Stimulated activated CD4-positive, alpha-beta T cell treated with anti-CD3 and anti-CD28 coated beads, Interleukin-1b, Interleukin-23, amount 100 ng/mL, for 1 hour (primary cell): ENCODE measurements at places on chromosomes 4 and X.

DNA sequence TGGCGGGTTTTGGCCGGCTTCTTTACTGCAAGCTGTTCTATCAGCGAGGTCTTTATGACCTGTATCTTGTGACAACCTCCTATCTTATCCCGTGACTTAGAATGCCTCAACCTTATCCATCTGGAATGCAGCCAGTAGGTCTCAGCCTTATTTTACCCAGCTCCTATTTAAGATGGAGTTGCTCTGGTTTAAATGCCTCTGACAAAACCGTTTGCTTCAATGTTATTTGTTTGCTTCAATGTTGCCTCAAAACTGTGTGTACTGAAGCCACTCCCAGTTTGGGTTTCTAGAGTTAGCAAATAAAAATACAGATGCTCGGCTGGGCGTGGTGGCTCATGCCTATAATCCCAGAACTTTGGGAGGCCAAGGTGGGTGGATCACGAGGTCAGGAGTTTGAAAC is 51.6 kb downstream of the ZNF518B start:
- no peak for DNase-seq

DNA sequence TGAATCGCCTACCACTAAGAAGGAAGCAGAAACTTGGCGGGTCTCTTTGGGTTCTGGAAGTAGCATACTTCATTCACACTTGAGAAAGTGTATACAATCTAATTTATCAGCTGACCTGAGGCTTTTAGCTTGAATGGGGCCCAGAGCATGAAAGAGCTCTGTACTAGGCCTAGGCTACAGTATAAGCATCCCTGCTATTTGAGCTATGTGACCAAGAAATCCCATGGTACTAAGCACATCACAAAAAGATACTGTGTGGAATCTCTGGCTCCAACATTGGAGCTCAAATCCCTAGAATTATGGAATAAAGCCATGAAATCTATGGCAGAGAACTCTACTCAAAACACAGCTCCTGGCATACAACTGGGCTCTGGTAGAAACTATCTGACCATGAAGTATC is 43.9 kb upstream of the CCDC149 start:
- no peak for DNase-seq

DNA sequence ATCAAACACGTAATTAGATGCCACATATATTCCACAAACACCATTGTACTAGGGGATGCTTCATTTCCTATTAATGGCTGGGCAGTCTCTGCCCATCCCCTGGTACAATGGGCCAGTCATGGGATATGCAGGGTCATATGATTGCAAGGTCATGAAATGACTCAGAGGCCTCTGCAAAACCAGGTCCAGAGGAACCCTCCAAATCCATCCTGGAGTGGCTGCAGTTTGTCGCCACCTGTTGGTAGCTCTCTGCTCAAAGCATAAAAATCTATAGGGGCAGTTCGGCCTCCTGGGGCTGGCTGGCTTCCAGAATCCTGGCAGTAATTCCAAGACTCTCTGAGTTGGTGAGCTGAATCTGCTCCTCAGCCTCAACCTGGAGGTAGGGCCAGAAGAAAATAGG is 22.9 kb upstream of the PUDP start:
- DNase-seq = no peak

GRCh38 chrX:65392284-65392683 is 142.3 kb downstream of the LAS1L start:
- DNase-seq = no peak

DNA sequence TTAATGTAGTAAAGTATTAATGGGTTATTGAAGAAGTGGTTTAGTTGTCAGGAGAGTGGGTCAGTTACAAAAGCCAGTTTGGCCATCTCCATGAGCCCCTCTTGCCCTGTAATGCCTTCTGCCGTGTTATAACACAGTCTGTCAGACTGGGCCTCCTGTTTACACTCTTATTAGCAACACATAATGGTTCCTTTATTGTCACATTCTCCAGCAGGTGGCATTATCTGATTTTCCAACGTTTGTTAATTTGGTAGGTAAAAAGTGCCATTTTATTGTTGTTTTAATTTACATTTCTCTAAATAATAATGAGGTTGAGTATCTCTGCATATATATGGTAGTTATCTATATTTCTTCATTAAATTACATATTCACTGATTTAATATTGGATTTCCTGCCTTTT is 560.8 kb downstream of the FGF13 start:
- no peak for DNase-seq

DNA sequence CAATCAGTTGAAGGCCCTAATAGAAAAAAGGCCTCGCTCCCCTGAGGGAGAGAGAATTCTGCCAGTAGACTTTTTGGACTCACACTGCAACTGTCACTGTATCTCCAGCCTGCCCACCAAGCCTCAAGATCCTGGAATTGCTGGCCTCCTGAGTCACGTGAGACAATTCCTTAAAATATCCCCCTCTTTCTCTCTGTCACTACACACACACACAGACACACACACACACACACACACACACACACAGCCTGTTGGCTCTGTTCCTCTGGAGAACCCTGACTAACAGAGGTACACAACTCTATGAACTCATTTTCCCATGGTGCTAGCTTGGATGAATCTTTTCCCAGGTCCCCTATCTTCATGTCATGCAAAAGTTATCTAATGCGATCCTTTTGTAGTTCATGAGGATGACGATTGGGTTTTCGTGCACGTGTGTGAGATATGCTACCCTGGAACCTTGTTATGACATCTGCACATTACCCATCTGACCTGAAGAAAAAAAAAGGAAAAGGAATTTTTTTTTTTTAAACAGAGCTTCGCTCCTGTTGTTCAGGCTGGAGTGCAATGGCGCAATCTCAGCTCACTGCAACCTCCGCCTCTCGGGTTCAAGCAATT is 13.7 kb downstream of the CLRN2 start:
- no peak for DNase-seq

- no peak for DNase-seq
Observed at GRCh38 chrX:11566173-11566572, 99.5 kb downstream of the ARHGAP6 start.

DNA sequence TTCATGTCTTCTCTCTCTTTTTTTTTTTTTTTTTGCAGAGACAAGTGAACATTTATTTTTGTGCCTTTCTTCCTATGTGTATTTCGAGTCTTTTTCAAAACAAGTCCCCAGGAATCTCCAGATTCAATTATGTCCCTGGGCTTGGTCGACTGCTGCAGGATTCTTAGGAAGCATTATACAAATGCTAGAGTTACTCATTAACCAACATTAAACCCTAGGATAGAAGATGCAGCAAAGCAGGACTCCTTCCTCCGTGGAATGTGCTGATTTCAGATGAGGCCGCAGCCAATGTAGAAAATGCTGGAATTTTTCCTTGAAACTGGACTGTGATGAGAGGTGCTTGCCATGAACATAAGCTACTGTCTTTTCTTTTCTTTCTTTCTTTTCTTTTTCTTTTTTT is 3.4 kb downstream of the ZNF81 start:
- no peak for DNase-seq

GRCh38 chr4:26208237-26208994 is 112.4 kb upstream of the RBPJ start:
- no peak for DNase-seq

DNA sequence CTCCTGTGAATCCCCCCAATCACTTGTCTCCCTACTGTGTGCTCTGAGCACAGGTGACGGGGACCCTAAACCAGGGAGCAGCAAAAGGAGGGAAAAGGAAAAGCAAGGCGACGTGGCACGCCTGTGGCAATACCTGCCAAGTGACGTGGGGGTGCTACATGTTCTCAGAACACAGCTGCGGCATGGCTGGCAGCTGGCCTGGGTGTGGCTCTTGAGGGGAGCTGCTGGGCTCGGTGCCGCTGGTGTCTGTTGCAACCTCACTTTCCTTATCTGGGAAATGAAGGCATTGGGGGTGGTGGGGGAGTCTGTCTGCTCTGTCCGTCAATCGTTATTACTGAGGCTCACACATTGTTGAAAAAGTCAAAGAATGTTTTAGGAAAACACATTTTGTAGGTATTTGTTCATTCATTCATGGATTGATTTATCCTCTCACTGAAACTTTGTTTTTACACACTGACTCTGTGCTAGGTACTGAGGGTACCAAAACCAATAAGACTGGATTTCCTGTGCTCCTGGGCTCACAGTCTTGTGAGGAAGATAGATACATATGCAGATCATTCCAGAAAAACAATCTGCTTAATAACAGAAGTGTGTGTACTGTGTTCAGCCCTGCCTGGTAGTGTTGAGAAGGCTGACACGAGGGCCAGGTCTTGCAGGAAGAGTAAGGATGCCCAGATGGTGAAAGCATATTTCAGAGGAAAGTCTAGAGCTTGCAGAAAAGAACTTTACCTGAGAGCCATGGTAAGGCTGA is 217.6 kb downstream of the PTTG2 start:
- DNase-seq = no peak

DNA sequence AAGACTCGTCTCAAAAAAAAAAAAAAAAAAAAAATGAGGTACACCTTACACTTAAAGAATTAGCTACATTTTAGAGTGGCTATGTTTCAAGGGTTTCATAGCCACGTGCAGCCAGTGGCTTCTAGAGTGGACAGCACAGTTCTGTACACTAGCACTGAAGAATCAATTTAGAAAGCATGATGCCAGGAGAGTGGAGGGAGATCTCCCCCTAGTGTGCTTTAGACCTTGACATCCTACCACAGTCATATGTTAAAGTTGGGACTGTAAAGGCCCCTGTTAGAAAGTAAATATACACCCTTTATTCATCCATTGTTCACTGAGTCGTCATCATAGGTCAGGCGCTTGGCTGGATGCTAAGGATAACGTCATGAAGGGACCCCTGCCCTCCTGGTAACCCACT is 179.4 kb downstream of the QDPR start:
- no peak for DNase-seq

DNA sequence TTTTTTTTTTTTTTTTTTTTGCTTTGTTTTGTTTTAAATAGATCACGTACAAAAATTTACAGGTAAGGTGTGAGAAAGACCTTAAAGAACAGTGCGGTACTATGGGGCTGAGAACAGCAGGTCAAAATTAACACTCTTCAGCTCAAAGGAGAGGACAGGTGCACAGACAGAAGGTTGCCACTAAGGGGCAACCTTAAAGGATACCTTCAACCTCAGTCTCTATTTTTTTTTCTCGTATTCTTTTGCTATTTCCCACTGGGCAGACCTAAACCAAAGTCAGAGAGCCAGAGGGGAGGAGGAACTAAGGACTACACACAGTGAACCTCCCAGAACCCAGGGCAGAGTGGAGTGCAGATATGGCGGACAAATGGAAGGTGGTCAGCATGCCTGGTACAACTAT is 1984.3 kb upstream of the IGFBP7 start:
- no peak for DNase-seq

GRCh38 chr4:186699881-186700397 is 23.7 kb downstream of the FAT1 start:
- DNase-seq = no peak

DNA sequence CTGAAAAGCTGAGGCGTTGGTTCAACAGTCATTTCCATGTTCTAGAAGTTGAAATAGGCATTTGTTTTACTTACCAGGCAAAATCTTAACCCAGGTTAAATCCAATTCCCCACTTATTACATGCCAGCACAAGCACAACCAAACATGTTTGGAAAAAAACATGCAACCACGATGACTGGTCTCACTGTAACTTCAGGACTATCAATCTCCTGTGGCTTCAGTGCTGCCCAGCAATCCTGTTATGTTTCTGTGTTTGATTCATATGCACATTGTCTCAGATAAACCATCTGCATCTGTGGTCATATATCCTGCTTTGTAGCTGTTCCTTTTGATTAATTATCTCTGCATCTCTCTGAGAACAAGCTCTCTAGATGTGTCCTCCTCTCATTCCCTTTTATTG is 28.3 kb downstream of the PRDM8 start:
- DNase-seq = no peak

DNA sequence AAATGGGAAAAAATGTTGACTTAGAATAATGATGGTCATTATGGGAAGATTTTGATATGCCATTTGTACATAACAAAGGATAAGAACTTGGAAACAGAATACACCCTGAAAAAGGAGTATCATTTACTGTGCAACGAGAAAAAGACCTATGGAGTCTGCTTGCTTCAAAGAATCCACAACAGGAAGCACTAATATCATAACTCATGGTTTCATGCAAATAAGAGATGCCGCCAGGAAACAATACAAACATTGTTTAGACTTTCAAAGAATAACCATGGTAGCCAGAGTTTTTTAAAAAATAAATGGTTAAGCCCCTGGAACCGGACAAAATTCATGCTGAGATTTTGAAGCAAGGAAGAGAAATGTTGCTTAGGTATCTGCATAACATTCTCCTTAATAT is 139.9 kb upstream of the ETNPPL start:
- no peak for DNase-seq

DNA sequence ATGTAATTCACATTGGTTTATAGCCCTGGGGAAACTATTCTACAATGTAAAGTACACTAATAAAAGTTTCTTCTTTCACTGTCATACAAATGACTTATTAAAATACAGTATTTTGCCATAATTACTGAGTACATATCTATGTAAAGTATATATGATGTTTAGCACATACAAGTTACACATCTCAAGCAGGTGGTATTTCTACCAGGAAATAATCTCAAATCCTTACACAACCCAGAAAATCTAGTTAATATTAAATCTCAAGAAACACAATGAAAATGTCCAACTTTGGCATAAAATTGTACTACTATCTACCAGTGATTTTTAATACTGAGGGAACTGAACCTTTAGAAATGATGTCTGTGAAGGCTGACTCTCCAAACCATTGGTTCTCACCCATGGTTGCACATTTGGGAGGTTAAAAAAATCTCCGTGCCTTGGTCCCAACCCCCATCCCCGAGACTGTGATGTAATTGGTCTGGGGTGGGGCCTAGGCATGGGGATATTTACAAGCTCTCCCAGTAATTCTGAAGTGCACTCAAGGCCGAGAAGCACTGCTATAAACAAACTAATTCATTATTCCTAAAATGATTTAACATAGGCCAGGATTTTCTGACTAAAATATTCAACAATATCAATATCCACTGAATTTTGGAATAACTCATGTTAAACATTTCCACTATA is 27.6 kb downstream of the MAP3K15 start:
- no peak for DNase-seq

DNA sequence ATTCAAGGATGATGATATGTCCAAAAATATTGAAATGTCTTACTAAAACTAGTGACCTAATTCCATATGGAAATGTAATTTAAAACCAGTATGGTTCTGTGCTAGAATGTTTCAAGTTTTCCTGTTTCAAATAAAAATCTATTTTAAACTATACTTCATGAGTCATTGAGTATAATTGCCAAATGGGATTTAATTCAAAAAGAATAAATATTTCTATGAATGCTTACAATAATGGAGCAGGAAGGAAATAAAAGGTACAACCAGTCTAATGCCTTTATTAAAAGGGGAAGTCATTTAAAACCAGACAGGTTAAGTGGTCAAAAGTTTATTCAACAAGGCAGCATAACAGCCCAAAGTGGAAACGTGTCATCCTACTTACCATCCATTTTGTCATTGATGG is 2347.1 kb downstream of the PCDH7 start:
- DNase-seq = no peak

DNA sequence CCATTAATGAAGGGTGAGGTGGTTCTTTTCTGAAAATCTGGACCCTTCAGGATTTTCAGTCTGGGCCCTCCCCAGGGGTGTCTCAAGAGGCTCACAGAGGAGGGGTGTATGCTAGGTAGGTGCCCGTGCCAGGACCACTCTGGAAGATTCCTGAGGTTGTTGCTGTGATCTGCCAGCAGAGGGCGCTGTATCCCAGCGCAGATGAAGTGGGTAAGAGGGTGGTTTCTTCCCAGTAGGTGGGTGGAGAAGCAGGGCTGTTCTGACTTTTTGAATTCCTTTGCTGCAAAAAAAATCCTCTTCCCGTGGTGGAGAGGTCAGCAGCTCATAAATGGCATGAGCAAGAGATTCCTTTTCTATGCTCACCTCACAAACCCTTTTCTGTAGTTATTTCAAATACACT is 51.1 kb downstream of the SCML1 start:
- no peak for DNase-seq
